ENCODE measurements at places on chromosomes 7 and 10. TPM values are rescaled to one million over a fixed set of nuclear protein-coding genes. Genes with fewer than 3 reads are reported as not detected.

RAPGEF5 gene
- 0.99 TPM for total RNA-seq

ASB10 gene
- not detected for total RNA-seq

SFTPD gene
- not detected for total RNA-seq

ASB4 gene
- not detected for total RNA-seq

FGFBP3 gene
- 3.1 TPM for total RNA-seq

SUGCT gene
- 2.0 TPM for total RNA-seq

MKRN1 gene
- 55.5 TPM for total RNA-seq

CCL26 gene
- total RNA-seq = not detected

AKR1C4 gene
- not detected for total RNA-seq

BMPER gene
- total RNA-seq = not detected

DNA sequence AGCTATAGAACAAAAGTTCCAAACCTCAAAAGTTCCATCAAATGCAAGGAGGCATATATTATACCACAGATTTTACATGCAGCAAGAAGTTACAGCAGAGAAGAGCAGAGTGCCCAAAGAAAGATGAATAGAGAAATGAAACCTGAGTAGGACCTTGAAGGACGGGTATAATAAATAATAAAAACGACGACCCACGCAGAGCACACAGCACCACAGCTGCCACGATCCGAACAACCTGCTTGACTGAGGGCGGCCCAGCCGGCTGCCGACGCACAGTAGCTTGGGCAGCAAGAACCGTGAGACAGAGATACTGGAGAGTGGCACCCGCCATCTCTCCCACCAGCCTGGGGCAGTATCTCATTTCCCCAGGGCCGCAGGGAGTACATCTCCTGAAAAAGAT lies 79.0 kb downstream of the HIPK2 start:
- H3K4me3 ChIP-seq = no peak overlapping the region
- H3K27ac ChIP-seq = no peak overlapping the region
- H3K36me3 ChIP-seq = peaks cover 13% of the 10 kb centered on the region
- H3K4me1 ChIP-seq = peaks cover 31% of the 10 kb centered on the region
- H3K27me3 ChIP-seq = no peaks in the 10 kb centered on the region

- no peak for DNase-seq
- peaks cover 20% of the 10 kb centered on the region for H3K36me3 ChIP-seq
- no peak overlapping the region for H3K27ac ChIP-seq
Observed at GRCh38 chr7:128530855-128531104, 54.2 kb downstream of the METTL2B start.

DNA sequence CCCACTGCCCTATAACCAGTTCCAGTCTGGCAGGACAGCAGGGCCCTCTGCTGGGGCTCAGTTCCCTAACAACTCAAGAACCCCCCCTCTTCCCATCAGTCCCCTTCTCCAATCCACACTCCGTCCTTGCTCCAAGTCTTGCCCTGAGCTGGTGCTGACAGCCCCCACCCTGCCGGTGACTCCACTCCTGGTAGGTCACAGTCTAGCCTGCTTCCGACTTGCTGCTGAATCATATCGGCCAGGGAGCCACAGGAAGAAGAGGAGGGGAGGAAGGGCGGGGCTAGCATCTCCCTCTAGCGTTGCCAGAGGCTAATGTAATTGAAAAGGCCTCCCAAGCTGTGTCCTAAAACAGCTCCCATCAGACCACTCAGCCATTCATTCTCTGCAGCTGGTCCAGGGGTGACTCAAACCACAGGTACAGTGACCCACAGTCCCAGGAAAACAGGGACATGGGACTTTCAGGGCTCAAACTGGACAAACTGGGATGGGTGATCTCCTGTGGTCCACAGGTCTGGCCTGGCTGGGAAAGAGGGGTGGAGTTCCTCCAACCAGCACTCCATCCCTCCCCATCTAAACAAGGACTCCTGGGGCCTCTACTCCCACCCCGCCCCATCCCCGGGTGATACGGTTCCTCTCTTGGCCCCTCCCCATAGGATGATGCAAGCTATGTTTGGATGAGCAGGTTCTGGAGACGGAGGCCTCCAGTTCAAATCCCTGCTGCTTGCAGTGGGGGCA lies 158.8 kb downstream of the SH3PXD2A start:
- peak overlapping the region; percentile 8 for H3K27ac ChIP-seq
- H3K36me3 ChIP-seq = no peaks in the 10 kb centered on the region
- peaks cover 19% of the 10 kb centered on the region for H3K4me1 ChIP-seq
- H3K27me3 ChIP-seq = peaks cover 4% of the 10 kb centered on the region

GRCh38 chr7:56097700-56098099 lies 4.9 kb upstream of the PHKG1 start:
- H3K4me1 ChIP-seq = peaks cover 5% of the 10 kb centered on the region
- H3K27ac ChIP-seq = no peak overlapping the region
- no peaks in the 10 kb centered on the region for H3K27me3 ChIP-seq
- DNase-seq = no peak

DNA sequence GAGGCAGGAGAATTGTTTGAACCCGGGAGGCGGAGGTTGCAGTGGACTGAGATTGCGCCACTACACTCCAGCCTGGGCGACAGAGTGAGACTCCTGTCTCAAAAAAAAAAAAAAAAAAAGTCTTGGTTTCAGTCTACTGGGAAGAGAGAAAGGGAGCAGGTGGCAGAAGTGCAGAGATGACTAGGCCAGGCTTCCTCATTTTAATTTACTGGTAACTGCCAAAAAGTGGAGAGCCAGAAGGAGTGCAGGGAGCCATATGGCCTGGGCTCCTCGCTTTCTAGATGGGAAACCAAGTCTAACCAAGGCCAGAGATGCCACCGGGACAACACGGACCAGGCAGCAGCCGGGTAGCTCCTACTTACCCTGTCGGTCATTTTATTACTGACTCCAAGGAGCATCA lies 12.2 kb downstream of the SEPHS1 start:
- H3K27me3 ChIP-seq = no peaks in the 10 kb centered on the region
- peaks cover 17% of the 10 kb centered on the region for H3K4me1 ChIP-seq
- no peak overlapping the region for H3K4me3 ChIP-seq
- peaks cover 58% of the 10 kb centered on the region for H3K36me3 ChIP-seq

DNA sequence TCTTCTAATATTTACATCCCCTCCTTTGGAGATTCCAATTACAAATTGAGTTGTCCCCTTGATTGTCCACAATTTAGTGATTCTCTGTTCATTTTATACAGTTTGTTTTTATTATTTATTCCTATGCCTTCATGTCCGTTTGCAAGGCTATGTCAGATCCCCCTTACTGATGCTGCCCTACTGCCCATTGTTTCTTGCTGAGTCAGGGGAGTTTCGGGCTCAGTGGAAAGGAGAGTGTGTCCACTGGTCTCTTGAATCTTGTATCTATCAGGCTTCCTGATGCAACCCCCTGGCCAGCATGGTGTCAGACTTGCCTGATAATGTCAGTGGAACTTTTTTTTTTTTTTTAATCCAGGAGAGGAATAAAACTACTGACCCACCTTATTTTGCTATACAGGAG lies 384.4 kb downstream of the CDC14C start:
- no peaks in the 10 kb centered on the region for H3K36me3 ChIP-seq
- DNase-seq = no peak
- no peaks in the 10 kb centered on the region for H3K4me1 ChIP-seq
- no peak overlapping the region for H3K4me3 ChIP-seq

GRCh38 chr10:5198386-5198785 lies 1.7 kb downstream of the AKR1C4 start:
- no peaks in the 10 kb centered on the region for H3K4me1 ChIP-seq
- DNase-seq = no peak
- no peaks in the 10 kb centered on the region for H3K36me3 ChIP-seq

DNA sequence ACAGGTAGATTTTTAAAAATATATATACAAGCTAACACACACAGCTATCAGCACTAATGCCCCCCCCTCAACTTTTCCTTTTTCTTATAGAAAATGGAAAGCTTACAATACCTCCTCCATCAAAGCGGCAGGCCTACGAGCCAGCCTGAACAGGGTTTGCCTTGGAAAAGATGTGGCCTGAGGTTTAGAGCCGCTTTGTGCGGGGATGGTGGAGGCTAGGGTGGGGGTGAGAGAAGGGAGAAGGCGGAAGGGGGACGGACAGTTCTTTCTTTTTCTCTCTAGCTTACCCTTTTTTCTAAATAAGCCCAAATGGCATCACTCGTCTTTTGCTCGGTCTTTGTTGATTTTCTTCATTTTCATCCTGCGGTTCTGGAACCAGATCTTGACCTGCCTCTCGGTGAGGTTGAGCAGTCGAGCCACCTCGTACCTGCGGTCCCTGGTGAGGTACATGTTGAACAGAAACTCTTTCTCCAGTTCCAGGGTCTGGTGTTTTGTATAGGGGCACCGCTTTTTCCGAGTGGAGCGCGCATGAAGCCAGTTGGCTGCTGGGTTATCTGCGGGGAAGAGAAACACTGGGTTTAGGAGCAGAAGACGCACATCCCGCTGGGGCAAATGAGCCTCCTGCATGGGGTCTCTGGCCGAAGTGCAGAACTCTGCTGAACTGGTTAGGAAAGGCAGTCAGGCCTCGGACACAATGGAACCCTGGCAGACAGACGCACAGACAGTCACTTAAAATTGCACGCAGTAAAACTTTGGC lies 1.9 kb downstream of the HOXA9 start:
- DNase-seq = no peak
- peaks cover 30% of the 10 kb centered on the region for H3K4me1 ChIP-seq
- H3K27me3 ChIP-seq = peaks cover 80% of the 10 kb centered on the region
- no peaks in the 10 kb centered on the region for H3K36me3 ChIP-seq
- H3K4me3 ChIP-seq = no peak overlapping the region
- H3K27ac ChIP-seq = no peak overlapping the region

GRCh38 chr7:79598351-79598750 lies 144.9 kb upstream of the MAGI2 start:
- H3K27ac ChIP-seq = no peak overlapping the region
- no peaks in the 10 kb centered on the region for H3K36me3 ChIP-seq
- no peaks in the 10 kb centered on the region for H3K27me3 ChIP-seq
- no peaks in the 10 kb centered on the region for H3K4me1 ChIP-seq

DNA sequence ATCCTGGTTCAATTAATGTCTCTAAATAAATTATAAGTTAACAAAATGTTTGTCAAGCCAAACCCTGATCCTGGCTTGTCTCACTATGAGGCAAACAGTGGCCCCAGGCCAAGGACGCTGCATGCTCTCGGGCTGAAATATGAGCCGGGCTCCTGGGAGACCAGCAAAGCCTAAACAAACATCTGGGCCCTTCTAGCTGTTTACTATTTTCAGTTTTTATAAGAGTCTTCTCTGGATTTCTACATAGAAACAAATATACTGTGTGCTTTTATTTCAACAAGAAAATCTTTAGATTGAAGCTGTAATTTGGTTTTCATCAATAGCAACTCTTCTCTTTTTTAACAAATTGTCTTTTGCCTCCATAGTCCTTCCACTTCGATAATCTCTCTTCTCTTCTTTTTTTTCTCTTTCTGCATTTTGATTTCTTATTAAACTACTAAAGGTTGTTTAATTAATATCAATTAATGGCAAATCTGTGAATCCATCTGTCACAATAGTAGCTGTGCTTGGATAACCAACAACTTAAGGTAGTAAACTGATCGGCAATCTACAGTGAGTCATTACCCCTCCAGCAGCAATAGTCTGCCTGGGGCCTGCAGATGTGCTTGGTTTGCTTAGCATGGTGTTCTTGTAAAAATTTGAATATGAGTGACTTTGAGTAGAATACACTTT lies 83.3 kb upstream of the DNAJC1 start:
- no peak overlapping the region for H3K27ac ChIP-seq
- no peak for DNase-seq
- H3K36me3 ChIP-seq = no peaks in the 10 kb centered on the region
- no peak overlapping the region for H3K4me3 ChIP-seq

DNA sequence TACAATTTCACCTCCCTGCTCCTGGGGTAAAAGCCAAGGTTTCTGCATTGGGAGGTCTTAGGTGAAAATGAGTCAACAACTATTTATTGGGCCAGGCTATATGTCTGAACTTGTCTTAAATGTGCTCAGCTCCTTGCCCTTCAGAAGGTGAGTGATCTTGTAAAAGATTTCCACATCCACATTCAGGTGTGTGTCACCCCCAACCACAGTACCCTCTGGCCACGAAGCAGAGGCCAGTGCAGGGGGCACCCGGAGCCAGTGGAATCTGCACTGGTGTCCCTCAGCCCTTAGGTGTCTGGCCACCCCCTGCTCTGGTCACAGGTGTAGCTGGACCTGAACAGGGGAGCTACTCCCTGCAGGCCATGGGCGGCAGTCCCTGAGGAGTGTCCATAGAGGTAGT lies 198.5 kb downstream of the PAXIP1 start:
- H3K27ac ChIP-seq = no peak overlapping the region
- no peak for DNase-seq
- no peaks in the 10 kb centered on the region for H3K27me3 ChIP-seq
- H3K4me3 ChIP-seq = no peak overlapping the region

DNA sequence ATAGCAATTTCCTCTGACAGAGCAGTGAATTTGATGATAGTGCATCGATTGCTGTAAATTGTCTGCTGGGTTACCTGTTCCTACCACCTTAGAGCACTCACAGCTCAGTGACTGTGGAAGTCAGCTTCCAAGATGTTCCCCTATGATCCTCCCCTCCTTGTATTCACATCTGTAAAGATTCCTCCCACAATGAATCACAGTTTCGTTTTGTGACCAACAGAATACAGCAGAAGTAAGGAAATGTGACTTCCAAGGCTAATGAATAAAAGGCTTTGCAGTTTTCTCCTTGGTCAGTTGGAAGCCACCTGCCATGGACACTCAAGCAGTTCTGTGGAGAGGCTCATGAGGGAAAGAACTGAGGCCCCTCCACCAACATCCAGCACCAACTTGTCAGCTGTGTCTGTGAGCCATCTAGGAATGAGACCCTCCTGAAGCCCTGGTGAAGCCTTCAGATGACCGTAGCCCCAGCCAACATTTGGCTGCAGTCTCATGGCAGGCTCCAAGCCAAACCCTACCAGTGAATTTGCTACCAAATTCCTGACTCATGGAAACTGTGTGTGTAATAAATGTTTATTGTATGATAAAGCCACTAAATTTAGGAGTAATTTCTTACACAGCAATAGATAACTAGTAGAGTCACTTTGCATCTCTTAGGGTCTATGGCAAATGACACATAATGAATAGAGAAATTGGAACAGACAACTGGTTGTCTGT lies 309.5 kb upstream of the NPVF start:
- no peak for DNase-seq
- no peaks in the 10 kb centered on the region for H3K4me1 ChIP-seq
- H3K27ac ChIP-seq = no peak overlapping the region
- no peak overlapping the region for H3K4me3 ChIP-seq
- peaks cover 3% of the 10 kb centered on the region for H3K27me3 ChIP-seq

GRCh38 chr10:15201589-15202300 lies 33.3 kb upstream of the NMT2 start:
- no peak overlapping the region for H3K27ac ChIP-seq
- no peaks in the 10 kb centered on the region for H3K27me3 ChIP-seq
- no peak for DNase-seq

GRCh38 chr7:78749052-78749746 lies 704.3 kb downstream of the MAGI2 start:
- H3K27me3 ChIP-seq = no peaks in the 10 kb centered on the region
- H3K4me3 ChIP-seq = no peak overlapping the region
- DNase-seq = no peak

GRCh38 chr7:95391761-95392160 lies 4.4 kb downstream of the PON3 start:
- no peak for DNase-seq
- H3K36me3 ChIP-seq = no peaks in the 10 kb centered on the region
- H3K27me3 ChIP-seq = peaks cover 24% of the 10 kb centered on the region
- no peak overlapping the region for H3K4me3 ChIP-seq
- no peak overlapping the region for H3K27ac ChIP-seq
